ENCODE measurements at places on chromosomes 4 and X.
A peak's percentile ranks its signal among the peaks of the same experiment; 100 is the strongest.

- DNase-seq = no peak
These were observed 21.0 kb downstream of the CEP44 start for GRCh38 chr4:174304664-174305063.

- peak; percentile 80 for DNase-seq
These were observed at the start of gene TRMT2B for GRCh38 chrX:101051549-101052302. Gene TRMT2B (minus strand): TSS chrX:101052111. CDS start chrX:101042289, 9,822 bp downstream.

DNA sequence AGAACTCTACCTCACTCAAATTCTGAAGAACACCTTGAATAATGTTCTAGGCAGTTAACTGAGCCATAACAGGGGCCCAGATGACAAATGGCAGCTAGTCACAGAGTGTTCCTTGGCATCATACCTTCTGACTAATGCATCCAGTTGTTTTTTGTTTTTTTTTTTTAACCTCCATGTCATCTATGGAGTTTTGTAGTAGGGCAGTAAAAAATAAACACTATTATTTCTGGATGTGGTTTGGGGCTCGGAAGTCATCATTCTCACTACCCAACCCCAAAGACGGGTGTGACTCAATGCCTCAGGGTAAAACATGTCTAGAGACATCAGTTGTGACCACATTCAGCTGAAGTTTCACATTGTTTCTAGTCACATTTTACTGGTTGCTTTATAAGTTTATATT is 31.2 kb upstream of the MCF2 start:
- peak; percentile 66 for DNase-seq

- DNase-seq = no peak
These were observed 130.7 kb upstream of the TMEM164 start for GRCh38 chrX:109872021-109872732.

GRCh38 chrX:34365471-34365870 is 233.4 kb upstream of the FAM47A start:
- peak; percentile 11 for DNase-seq

DNA sequence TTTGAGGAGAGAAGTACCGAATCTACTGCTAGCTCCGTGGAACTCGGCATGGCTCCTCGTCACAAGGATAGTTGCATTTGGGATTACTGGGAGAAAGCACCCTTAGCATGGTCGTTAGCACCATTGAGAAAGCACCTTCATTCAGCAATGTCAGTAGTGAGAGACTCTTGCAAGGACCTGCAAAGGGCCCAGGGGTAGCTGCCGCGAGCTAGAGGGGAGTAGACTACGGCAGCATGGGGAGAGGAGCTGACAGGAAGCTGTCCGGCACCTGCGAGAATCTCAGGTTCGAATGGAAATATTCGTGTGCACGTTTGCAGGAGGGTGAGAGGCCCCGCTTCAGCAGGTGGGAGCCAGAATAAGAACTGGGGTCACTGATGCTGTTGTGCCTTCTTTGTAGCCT is 20.2 kb downstream of the TLR10 start:
- no peak for DNase-seq

DNA sequence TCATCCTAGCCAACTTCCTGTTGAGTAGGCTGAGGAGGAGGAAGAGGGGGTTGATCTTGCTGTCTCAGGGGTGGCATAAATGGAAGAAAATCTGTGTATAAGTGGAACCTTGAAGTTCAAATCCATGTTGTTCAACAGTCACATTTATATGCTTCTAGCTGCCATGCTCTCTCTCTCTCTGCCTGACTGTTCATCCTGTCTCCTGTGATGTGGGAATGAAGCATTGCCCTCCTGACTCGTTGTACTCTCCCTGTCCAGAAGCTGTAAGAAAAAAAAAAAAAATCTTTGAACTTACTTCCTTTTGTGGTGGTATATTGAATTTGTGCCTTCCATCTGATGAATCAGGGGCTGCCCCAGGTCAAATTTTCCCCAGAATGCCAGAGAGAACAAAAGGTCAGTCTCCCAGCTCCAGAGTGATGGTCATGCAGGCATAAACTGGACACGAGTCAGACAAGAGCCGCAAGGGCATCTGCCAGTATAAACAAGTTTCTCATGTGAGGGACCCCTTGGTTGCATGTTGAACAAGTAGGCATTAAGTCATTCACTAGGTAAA is 257.0 kb downstream of the IDS start:
- no peak for DNase-seq

DNA sequence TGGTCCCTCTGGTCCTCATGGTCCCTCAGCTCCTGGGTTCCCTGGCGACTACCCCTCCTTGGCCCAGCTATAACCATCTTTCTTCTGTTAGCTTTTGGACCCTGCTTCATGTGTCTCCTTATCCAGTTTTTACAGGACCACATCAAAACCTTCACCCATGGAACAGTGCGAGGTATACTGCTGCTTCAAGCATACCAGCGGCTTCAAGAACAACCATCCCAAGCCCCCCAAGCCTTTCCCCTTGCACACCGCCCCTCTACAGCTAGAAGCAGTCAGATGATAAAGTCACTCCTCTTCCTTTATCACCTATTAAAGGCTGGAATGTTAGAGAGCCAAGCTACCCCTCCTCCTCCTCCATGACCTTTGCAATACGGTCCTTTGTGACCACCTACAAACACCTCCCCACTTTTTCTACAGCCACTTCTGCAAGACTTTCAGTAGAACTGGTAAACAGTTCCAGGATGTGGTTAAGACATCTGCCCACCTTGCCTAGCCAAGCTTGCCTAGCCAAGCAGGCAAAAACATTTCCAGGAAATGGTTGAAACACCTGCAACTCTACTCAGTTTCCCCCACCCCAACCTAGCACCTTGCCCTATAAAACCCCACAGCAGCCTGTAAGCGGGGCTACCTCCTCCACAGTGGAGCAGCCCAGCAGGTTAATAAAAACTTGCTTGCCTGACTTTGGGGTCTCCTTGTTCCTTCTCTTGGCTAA is 125.7 kb downstream of the ZC4H2 start:
- no peak for DNase-seq

DNA sequence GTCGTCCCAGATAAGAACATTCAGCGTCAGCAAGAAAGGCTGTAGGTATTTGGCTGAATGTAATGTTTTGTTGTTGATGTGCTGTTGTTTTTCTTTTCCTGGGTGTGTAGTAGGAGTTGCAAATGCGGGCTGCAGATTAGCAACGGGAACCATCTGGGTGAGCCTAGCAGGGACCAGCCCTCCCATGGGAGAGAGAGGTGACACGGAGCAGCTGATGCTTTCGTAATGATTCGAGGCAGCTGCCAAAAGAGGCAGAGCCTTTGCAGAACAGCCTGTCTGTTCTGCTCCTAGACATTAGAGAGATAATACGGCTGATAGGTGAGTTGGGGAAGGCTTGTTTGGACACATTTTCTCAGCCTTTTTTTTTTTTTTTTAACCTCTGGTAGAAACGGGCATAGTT is 25.3 kb downstream of the ARSF start:
- no peak for DNase-seq

GRCh38 chr4:184200296-184200695 is 17.4 kb downstream of the ENPP6 start:
- DNase-seq = no peak

DNA sequence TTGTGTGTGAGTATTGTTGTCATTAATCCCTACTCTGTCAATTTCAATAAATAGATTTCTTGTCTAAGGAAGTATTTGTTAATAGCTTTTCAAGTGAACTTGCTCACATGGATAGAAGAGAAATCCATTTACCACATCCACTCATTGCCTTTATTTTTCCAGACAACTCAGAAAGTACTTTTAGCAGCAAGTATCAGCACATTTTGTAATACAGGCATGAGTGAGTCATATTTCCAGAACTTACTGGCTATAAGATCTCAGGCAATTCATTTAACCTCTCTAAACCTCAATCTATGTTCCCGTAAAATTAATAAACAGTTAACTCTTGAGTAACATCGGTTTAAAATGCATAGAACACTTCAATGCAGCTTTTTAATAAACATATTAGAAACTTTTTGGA is 317.9 kb upstream of the PCDH7 start:
- DNase-seq = no peak

- DNase-seq = no peak
These were observed 51.5 kb downstream of the SPATA18 start for GRCh38 chr4:52102587-52102986.

GRCh38 chr4:80202190-80202711 is 4.9 kb downstream of the PRDM8 start:
- peak; percentile 83 for DNase-seq

DNA sequence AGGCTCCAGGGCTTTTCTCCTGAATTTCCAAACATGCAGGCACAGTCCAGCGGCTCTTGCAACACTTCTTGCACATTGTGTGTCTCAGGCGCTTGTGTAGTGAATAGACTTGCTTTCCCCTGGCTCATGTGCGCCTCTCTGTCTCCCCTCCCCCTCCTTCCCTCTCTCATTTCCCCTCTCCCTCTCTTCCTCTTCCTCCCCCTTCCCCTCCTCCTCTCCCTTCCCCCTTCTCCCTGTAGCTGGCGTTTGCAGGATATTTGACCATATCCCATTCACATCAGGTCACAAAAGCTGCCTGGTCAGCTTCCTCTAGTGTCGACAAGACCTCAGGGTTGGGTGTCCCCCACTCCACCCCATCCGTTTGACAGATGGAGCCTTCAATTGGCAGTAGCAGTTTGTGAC is 2.4 kb downstream of the CHST7 start:
- DNase-seq = peak; percentile 40

DNA sequence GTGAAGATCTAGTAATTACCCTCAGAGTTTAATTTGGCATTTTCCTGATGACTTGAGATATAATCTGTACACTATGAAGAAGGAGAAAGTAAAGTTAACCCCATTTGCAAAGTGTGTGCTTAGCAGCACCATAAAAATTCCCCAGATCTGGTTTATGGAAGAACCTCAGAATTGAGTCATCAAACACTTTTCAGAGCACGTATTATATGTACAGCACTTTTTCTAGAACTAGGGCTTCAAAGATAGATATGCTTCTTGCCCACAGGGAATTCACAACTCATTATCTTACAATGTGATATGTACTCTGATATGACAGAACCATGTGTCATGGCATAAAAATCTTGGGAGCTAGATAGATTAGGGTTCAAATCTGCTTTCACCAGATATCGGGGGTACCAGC is 150.9 kb downstream of the SLC10A7 start:
- peak; percentile 72 for DNase-seq

All from EL (cell line).